Naive thymus-derived CD8-positive, alpha-beta T cell (primary cell): ENCODE measurements at places on chromosomes 7 and 10.
A peak's percentile ranks its signal among the peaks of the same experiment; 100 is the strongest.

- peak; percentile 36 for DNase-seq
These were observed 61.2 kb upstream of the INPP5A start for GRCh38 chr10:132476146-132477065.

- no peak for DNase-seq
These were observed 55.1 kb downstream of the FAM53B start for GRCh38 chr10:124688889-124689670.

DNA sequence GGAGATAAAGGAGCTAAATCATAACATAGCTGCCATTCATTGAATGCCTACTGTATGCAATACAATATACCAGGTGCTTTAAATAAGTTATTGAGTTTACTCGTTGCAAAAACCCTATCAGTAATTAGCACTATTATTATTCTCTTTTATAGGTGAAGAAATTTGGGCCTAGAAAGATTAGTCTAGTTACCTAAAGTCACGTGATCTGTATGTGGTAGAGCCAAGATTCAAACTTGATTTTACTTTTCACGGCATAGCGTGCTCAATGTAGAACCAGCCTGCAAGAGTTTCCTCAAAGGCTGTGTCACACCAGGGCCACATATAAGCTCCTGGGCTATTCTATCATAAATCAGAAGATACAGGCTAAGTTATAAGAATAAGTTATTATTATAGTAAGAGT is 439.9 kb downstream of the GFRA1 start:
- DNase-seq: no peak

GRCh38 chr7:73612598-73613269 is 11.6 kb downstream of the MLXIPL start:
- DNase-seq: no peak

- no peak for DNase-seq
These were observed 341.0 kb upstream of the ZMIZ1 start for GRCh38 chr10:78727728-78728127.

DNA sequence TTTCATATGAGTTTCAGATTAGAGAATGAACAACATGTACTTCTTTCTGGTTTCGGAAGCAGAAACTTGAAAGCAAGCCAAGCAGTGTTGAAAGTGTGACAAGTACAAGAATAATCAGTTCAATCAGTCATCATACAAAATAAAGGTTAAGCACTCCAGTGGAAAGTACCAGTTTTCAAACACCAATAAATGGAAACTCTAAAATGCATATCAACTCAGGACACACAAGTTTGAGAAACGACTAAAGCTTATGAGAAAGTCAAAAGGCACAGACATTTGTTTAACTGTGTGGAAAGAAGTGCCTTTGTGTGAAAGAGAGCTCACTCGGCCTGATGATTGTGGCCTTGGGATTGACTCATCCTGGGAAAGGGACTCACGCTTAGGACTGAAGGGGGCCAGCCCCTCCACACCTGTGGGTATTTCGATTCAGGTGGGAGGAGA is 60.6 kb upstream of the AKR1C1 start:
- DNase-seq: no peak

- no peak for DNase-seq
These were observed 972.5 kb upstream of the CELF2 start for GRCh38 chr10:10044922-10045764.

DNA sequence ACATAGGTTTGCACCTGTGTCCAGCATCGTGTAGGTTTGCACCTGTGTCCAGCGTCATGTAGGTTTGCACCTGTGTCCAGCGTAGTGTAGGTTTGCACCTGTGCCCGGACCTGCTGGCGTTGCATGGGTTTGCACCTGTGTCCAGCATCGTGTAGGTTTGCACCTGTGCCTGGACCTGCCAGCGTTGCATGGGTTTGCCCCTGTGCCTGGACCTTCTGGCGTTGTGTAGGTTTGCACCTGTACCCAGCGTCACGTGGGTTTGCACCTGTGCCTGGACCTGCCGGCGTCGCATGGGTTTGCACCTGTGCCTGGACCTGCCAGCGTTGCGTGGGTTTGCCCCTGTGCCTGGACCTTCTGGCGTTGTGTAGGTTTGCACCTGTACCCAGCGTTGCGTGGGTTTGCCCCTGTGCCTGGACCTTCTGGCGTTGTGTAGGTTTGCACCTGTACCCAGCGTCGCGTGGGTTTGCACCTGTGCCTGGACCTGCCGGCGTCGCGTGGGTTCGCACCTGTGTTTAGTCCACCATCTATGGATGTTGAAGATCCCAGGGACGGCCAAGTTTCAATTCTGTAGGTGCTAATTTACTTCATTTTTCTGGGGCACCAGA is 158.0 kb downstream of the WDR37 start:
- DNase-seq: no peak

DNA sequence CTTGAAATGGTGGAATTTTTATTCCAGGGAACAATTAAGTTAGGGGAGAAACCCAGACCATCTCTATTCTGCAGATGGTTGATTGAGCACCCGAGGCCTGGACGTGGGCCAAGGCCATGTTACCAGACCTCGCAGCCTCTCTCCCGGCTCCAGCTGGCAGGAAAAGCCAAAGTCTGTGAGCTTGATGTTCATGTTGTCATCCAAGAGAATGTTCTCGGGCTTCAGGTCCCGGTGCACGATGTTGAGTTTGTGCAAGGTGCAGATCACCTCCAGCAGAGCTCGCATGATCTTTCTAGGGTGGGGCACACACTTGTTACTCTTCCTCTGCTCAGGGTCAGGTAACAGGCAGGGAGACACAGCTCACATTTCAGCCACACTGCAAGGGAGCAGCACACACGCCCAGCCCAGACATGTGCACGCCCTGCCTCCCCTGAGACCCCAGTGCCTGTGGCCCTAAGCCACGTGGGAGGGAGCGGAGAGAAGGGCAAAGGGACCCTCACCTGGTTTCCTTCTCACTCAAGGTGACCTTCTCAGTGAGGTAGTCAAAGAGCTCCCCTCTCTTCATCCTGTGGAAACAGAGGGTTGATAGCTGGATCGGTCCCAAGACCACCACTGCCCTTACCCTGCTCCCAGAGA is 9.5 kb downstream of the PHKG1 start:
- no peak for DNase-seq

DNA sequence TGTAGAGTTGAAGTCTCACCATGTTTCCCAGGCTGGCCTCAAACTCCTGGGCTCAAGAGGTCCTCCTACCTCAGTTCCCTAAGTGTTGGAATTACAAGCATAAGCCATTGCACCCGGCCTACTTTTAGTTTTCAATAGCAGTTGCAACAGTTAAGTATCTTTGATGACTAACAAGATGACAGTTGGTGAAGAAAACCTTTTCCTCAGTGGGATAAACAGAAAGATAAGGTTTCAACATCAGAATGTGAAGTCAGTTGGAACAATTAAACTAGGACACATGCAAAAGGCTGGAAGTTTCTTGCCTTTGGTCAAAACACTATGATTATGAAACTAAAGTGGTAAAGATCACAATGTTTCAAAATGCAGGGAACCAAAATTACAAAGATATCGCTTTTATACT is 169.2 kb downstream of the ZNF438 start:
- no peak for DNase-seq

GRCh38 chr10:48636901-48637300 is 32.0 kb upstream of the ARHGAP22 start:
- DNase-seq: no peak

DNA sequence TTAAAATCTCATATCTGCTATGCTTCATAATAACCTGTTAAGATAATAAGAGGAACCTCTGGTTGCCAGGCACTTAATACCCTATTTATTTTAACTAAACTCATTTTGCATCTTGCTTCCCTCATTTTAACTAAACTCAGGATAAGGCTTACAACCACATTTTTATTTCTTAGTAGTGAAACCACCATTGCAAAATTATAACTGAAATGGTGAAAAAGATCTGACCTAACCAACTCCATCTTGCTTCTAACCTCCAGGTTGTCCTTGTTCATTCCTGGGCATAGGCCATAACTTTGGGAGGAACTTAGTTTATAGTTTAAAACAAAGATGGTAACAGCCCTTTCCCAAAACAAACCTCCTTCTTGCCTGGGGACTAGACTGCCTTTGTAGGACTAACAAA is 6.0 kb downstream of the FAM3C start:
- DNase-seq: no peak
